Activated CD4-positive, alpha-beta memory T cell treated with anti-CD3 and anti-CD28 coated beads, Interleukin-2, amount 10 ng/mL, durations not matched to agents 7 days and 5 days (primary cell): ENCODE measurements at places on chromosomes 6 and 20. TPM values are rescaled to one million over a fixed set of nuclear protein-coding genes. Genes with fewer than 3 reads are reported as not detected.
A peak's percentile ranks its signal among the peaks of the same experiment; 100 is the strongest.

Gene OR2J3
- total RNA-seq: not detected

DNA sequence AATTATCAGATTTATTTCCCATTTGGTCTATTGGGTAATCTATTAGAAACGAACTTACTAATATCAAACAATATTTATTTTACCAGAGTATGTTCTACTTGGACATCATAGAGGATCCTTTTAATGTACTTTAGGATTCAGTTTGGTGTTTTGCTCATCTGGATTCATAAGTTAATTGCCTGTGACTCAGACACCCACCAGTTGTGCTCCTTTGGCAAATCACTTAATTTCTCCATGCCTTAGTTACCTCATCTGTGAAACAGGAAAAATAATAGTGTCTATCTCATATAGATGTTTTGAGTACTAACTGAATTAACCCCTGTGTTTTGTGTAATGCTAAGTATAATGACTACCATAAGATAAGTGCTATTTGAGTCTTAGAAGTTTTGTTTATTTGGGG lies 292.1 kb downstream of the LAMA2 start:
- H3K27ac ChIP-seq: no peak overlapping the region
- H3K4me1 ChIP-seq: no peaks in the 10 kb centered on the region
- no peaks in the 10 kb centered on the region for H3K36me3 ChIP-seq
- no peak overlapping the region for H3K4me3 ChIP-seq

Gene BTNL2
- total RNA-seq: not detected

DNA sequence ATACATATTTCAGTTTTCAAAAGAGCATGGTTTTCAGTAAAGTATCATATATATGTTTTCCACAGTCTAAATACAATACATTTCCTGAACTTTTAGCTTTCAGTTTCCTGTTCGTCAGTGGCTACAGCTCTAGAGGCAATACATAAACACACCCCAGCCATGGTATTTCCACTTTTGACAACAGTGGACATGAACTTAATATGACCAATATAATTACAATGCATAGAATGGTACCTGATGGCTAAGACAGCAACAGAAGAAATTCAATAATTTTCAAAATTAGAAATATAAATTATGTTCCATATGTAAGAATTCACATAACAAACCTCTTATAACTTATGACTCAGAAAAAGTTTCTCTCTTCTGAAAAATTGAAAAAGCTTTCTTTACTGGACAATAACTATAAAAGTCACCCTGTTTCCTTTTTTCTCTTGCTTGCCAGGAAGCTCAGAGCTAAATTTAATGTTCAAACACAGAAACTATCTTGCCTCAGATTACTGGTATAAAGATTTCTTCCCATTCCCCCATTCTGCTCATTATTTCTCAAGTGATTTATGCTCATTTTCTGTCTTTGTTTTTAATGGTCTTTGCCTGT lies 19.2 kb downstream of the FKBP5 start:
- H3K4me1 ChIP-seq: peaks cover 56% of the 10 kb centered on the region
- peak overlapping the region; percentile 75 for H3K4me3 ChIP-seq
- H3K27ac ChIP-seq: peak overlapping the region; percentile 90
- DNase-seq: no peak
- H3K36me3 ChIP-seq: peaks cover 6% of the 10 kb centered on the region

Gene HLA-G
- 0.15 TPM for total RNA-seq

DNA sequence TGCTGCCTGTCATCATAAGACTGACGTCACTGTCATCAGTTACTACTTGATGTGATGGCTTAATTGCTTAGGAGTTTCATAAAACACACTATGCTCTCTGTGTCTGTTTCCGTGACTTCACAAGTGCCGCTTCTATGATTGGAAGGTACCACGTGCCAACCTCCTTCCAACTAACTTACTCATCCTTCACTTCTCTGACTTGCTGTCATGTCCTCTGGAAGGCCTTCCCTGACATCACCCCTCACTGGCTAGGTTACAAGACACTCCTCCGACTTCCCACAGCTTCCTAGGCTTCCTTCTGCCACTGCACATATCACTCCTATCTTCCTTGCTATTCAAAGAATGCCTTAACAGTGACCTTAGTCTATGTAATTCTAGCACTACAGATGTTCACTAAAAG lies 20.4 kb downstream of the SERINC3 start:
- peaks cover 10% of the 10 kb centered on the region for H3K4me1 ChIP-seq
- peaks cover 78% of the 10 kb centered on the region for H3K36me3 ChIP-seq
- H3K27ac ChIP-seq: no peak overlapping the region
- DNase-seq: no peak
- no peaks in the 10 kb centered on the region for H3K27me3 ChIP-seq
- H3K4me3 ChIP-seq: no peak overlapping the region

DNA sequence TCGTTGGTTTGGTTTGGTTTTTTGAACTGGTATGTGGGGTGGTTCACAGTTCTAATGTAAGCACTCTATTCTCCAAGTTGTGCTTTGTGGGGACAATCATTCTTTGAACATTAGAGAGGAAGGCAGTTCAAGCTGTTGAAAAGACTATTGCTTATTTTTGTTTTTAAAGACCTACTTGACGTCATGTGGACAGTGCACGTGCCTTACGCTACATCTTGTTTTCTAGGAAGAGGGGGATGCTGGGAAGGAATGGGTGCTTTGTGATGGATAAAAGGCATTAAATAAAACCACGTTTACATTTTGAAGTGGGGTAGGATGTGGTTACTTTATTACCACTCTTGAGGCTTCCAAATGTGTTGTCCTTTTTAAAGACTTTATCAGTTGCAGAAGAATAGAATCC lies 168.0 kb downstream of the ZMYND8 start:
- no peaks in the 10 kb centered on the region for H3K36me3 ChIP-seq
- H3K27me3 ChIP-seq: peaks cover 16% of the 10 kb centered on the region
- H3K27ac ChIP-seq: no peak overlapping the region
- DNase-seq: no peak
- peaks cover 25% of the 10 kb centered on the region for H3K4me1 ChIP-seq

DNA sequence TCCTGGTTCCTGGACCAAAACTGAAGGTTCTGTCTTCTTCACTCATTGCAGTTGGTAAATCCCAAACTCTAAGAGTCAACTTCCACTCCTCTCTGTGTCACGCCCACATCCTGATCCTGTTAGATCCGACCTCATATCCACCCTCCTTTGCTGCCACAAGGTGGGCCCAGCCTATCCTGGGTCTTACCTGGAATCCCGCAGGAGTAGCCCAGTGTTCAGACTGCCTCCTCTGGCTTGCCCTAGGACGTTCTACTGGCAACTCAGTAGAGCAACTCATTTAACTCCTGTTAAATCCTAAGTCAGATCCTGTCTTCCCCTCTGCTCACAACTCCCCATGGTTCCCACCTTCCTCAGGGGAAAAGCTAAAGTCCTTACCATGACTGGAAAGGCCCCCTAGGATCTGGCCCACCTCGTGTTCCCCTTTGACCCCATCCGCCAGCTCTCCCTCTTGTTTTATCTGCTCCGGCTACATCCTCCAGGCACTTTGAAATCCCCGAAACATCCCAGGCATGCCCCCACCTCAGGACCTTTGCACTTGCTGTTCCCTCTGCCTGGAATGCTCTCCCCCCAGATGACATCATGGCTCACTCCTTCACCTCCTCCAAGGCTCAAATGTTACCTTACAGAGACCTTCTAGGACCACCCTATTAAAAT lies 43.9 kb downstream of the TFEB start:
- no peak for DNase-seq
- H3K27ac ChIP-seq: no peak overlapping the region
- no peaks in the 10 kb centered on the region for H3K36me3 ChIP-seq
- no peak overlapping the region for H3K4me3 ChIP-seq
- H3K27me3 ChIP-seq: no peaks in the 10 kb centered on the region

DNA sequence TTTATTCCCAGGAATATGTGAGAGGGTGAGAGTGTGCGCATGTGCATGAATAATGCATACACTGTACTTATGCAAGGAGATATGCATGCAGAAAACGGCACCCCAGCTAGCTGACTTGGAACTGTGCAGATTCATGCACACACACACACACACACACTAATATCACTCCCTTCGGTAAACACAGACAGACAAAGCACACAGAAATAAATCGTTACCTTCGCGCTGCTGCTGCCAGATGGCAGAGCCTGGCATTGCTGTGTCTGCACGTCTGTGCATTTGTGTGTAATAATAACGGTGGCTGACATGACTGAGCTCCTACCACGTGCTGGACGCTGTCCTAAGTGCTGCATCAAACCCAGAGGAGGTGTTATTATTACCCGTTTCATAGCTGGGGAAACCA lies 36.8 kb downstream of the PREX1 start:
- H3K27me3 ChIP-seq: no peaks in the 10 kb centered on the region
- H3K36me3 ChIP-seq: peaks cover 55% of the 10 kb centered on the region
- H3K4me1 ChIP-seq: peaks cover 65% of the 10 kb centered on the region
- H3K4me3 ChIP-seq: no peak overlapping the region

Gene MOXD1
- total RNA-seq: not detected
